ENCODE measurements at places on chromosomes 12 and 14.

GRCh38 chr12:95718006-95718431, 72.5 kb downstream of the NTN4 start:
- no peak for DNase-seq

GRCh38 chr12:48482198-48482597, at the start of gene C12orf54:
Gene C12orf54 (plus strand): TSS chr12:48482498. CDS start chr12:48483297, 799 bp downstream.
- no peak for DNase-seq

DNA sequence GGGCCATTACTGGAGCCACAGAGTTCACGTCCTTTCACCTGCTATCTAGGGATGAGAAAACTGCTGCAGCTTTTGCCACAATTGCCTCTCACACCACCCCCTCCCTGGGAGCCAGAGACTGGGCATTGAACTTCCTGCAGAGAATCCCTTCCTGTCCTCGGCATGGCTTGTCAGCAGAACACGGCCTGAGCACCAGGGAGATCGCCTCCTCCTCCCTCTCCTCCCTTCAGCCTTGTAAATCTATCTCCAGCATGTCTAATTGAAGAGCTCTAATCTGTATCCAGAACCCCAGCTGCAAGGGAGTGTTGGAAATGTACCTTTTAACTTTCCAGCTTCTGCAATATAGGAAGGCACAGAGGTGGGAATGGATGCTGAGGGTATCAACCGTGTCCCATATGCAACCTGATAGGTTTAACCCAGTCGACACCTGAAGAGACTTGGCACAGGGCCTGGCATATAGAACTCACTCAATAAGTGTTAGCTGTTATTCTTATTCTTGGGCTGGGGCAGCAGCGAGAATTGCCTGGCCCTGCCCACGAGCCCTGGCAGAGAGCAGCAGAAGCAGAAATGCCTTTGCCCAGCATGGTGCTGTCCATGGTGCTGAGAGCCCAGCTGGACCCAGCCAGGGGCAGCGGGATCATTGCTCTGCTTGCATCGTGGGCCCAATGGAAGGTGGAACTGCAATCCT, 26.8 kb downstream of the TMEM63C start:
- DNase-seq, result peak; percentile 57

GRCh38 chr12:12819221-12819620, 6.1 kb downstream of the DDX47 start:
- DNase-seq, result no peak

- no peak for DNase-seq
Measured at GRCh38 chr14:79284621-79285020, 926.7 kb downstream of the DIO2 start.

- DNase-seq, result peak; percentile 94
Measured at GRCh38 chr12:127143020-127143419, 1124.0 kb upstream of the TMEM132C start.

GRCh38 chr12:15700595-15700994, 88.6 kb downstream of the EPS8 start:
- DNase-seq, result no peak

- DNase-seq, result no peak
Measured at GRCh38 chr12:92879698-92880322, 49.3 kb downstream of the EEA1 start.

DNA sequence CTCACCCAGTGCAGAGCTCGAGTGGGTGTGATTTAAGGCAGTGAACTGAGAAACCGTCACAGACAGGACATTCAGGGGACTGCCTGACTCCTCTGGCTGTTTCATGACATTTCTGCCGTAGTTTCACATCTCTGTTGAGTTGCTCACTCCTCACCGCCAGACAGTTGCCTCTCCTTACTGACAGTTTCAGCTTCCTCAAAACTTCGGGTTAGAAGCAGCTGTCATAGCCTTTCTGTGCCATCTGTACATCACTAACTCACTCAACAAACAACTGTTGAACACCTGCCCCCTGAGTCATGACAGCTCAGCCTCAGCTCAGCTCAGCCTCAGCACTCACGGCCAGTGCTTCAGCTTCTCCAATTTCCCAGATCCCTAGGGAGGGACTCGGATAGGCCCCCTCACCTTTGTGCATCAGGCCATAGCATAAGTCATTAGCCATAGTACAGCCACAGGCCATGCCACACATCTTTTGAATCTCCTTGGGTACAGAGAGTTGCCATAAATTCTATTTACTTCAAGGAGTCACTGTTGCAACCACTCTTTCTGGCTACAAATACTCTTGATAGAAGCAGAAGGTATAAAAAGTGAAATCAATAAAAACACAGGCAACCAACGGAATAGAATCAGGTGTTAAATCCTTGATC, 6.2 kb upstream of the SLC15A4 start:
- peak; percentile 73 for DNase-seq

Measured in WERI-Rb-1 (cell line).